Endothelial cell (in vitro differentiated cells): ENCODE measurements at places on chromosomes 3 and 15.

DNA sequence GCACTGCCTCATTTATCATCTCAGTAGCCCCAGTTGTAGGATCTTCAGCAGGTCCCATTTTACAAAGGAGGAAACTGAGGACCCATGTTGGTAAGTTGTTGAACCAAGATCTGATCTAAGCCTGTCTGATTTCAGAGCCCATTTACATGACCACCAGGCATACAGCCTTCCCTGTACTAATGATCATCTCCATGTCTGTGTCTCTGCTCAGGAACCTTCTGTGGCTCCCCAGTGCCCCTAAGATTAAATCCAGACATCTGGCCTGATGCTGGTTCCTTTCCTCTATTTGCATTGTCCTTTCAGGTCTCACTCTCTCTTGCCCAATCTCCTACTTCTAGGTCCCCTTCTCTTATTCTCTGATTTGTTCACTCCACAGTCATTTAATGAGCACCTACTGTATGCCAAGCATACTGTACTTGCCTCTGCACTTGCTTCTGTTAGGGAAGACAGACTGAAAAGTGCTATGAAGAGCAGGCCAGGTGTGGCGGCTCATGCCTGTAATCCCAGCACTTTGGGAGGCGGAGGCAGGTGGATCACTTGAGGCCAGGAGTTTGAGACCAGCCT lies 32.4 kb downstream of the ATP2B2 start:
- DNase-seq: no peak
- peaks cover 6% of the 10 kb centered on the region for H3K27me3 ChIP-seq
- no peak overlapping the region for H3K4me3 ChIP-seq
- H3K27ac ChIP-seq: no peak overlapping the region

- H3K4me3 ChIP-seq: no peak overlapping the region
- H3K36me3 ChIP-seq: peaks cover 7% of the 10 kb centered on the region
- peaks cover 1% of the 10 kb centered on the region for H3K27me3 ChIP-seq
- no peak overlapping the region for H3K27ac ChIP-seq
- peaks cover 9% of the 10 kb centered on the region for H3K4me1 ChIP-seq
- DNase-seq: no peak
These were observed 46.4 kb upstream of the CAPN7 start for GRCh38 chr3:15159501-15160136.

DNA sequence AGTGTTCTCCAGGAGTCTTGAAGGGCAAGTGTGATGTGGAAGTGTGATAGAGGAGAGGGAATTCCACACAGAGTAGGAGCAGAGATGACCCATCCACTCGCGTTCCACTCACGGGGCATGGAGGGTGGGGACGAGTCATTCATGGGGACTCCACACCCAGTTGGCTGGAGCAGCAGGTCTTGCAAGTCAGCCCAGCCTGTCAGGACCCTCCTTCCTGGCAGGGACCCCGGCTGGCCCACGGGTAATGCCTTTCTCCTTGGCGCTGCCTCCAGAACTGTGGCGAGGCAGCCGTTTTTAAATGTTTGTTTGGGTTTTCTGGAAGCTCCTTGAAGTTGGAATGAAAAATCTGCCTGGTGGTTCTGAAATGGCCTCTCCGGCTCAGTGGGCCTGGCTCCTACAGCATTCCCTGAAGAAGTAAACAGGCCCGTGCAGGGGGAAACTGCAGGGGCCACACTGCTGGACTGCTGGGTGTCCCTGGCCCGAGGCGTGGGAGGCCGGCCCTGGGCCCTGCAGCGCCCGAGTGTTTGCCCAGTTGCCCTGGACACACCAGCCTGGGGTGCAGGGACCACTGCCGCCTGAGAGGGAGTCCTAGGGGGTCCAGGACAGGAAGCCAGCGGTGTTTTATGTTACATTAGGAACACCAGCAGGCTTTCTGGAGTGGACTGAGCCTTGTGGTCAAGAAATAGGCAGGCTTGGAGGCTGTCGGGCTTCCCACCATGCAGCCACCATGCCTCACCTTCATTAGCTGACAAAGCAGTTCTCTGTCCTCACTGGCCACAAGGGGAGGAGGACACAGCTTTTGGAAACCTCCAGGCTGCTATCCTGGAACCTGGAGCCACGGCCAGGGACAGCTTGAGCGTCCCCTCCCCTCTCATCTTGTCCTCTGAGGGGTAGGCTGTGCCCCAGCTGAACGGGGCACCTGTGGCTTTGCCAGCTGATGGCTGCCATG lies 61.3 kb downstream of the CEMIP start:
- H3K27me3 ChIP-seq: peaks cover 4% of the 10 kb centered on the region
- H3K27ac ChIP-seq: no peak overlapping the region
- no peak overlapping the region for H3K4me3 ChIP-seq
- no peak for DNase-seq
- no peaks in the 10 kb centered on the region for H3K36me3 ChIP-seq

DNA sequence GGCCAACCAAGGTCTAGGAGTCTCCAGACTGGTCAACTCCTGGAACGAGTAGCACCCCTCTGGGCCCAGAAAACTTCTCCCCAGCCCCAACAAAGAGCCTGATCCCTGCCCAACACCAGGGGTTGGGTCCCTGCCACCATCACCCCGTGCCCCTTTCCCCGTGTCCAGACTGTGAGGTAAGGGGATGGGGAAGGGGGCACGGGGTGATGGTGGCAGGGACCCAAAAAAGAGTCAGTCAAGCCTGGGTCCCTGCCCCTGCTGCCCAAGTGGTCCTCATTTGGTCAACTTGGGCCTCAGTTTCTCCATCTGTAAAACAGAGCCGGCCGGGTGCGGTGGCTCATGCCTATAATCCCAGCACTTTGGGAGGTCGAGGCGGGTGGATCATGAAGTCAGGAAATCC lies 1.1 kb upstream of the NBEAL2 start:
- DNase-seq: no peak
- no peak overlapping the region for H3K27ac ChIP-seq
- peaks cover 21% of the 10 kb centered on the region for H3K27me3 ChIP-seq
- H3K4me3 ChIP-seq: peak overlapping the region; percentile 90

DNA sequence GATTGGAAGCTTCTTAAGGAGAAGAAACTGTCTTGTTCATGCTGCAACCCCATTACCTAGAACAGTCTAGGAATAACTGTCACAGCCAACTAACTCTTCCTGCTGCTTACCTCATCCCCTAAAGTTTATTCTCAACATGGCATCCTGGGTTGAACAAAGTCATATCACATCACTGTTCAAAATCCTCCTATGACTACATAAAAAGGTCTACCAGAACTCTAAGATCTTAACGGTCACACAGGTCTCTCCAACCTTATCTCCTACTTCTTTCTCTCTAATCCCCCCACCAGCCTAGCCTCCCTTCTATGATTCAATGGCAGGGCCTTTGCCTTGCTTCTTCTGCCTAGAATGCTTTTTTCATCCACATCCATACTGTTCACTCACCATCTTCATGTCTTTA lies 69.3 kb downstream of the CLASP2 start:
- H3K27me3 ChIP-seq: peaks cover 6% of the 10 kb centered on the region
- peaks cover 12% of the 10 kb centered on the region for H3K4me1 ChIP-seq
- peaks cover 9% of the 10 kb centered on the region for H3K36me3 ChIP-seq
- H3K4me3 ChIP-seq: no peak overlapping the region
- no peak overlapping the region for H3K27ac ChIP-seq
- no peak for DNase-seq

DNA sequence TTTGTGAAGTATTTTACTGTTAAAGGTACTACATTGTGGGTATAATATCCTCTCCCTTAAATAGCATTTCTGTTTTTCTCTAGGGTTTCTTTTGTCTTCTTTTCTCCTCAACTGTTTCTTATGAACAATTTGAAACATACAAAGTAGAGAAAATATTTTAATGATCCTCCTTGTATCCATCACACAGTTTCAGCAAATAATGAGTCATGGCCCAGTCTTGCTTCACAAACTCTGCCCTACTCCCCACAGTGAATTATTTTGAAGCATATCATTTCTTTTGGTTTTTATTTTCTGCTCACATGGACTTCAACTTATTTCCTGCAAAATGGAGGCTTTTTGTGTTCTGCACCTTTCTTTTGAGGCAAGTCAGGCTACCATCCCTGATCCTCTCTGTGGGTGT lies 6.1 kb upstream of the SCAANT1 start:
- H3K4me1 ChIP-seq: peaks cover 4% of the 10 kb centered on the region
- H3K36me3 ChIP-seq: peaks cover 36% of the 10 kb centered on the region
- H3K27ac ChIP-seq: no peak overlapping the region
- no peak overlapping the region for H3K4me3 ChIP-seq
- no peak for DNase-seq
- no peaks in the 10 kb centered on the region for H3K27me3 ChIP-seq

GRCh38 chr3:197590313-197590962 lies 34.7 kb upstream of the BDH1 start:
- no peaks in the 10 kb centered on the region for H3K27me3 ChIP-seq
- DNase-seq: no peak
- peaks cover 6% of the 10 kb centered on the region for H3K36me3 ChIP-seq
- no peak overlapping the region for H3K4me3 ChIP-seq
- no peak overlapping the region for H3K27ac ChIP-seq

DNA sequence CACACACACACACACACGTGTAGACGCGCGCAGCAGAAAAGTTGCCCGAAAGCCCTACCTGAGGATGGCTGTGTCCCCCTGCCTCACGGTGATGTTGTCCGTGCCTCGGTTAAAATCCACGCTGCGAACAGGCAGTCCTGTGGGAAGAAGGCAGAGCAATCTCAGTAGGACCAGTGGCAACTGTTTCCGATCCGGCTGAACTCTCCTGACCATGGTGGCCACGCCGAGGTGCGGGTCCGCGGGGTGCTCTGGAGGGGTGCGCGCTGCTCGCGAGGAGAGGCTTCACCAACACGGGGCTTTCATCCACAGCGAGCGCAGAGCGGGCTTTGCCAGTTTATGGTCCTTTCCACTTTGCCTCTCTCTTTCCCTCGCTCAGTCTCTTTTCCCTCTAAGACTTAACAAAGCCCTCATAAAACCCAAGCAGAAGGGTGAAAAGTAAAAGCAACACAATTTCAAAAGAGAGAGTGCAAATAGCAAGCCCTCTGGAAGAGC lies 422 bp downstream of the LSAMP start:
- no peaks in the 10 kb centered on the region for H3K36me3 ChIP-seq
- DNase-seq: peak; percentile 16
- H3K4me1 ChIP-seq: peaks cover 9% of the 10 kb centered on the region
- no peak overlapping the region for H3K27ac ChIP-seq

DNA sequence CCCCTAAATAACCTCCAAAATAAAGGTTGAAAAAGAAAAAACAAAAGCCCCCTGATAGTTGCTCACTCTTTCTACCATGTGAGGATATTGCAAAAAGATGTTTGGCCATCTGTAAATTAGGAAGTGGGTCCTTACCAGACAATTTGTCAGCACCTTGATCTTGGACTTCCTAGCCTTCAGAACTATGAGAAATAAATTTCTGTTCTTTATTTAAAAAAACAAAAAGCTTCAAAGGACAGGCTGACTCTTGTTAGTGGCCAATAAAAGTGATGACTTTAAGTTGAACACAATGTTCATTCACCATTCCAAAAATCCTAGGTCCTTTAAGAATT lies 103.5 kb downstream of the CBLB start:
- no peak overlapping the region for H3K27ac ChIP-seq
- DNase-seq: no peak
- H3K4me1 ChIP-seq: no peaks in the 10 kb centered on the region
- H3K4me3 ChIP-seq: no peak overlapping the region
- peaks cover 4% of the 10 kb centered on the region for H3K27me3 ChIP-seq
- H3K36me3 ChIP-seq: peaks cover 41% of the 10 kb centered on the region

DNA sequence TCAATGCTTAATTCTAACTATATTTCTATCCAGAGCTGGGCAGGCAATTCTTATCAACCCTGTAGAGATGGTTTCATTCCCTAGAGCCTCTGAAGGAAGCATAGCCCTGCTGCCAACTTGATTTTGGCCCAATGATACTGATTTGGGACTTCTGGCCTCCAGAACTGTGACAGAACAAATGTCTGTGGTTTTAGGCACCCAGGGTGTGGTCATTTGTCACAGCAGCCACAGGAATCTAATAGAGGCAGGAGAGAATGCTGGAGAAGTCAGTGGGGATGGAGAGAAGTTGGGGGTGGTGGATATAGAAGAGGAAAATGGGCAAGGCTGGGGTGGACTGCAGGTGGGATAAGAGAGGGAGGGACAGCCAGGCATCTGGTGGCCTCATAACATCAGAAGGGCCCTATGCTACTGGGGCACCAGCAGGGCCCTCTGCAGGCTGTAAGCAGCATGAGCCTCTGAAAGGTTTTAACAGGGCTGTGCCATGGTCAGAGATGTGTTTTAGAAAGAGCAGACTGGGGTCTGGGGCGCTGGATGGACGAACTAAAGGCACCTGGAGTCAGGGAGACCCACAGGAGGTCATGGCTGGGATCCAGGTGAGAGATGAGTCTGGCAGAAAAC lies 19.8 kb downstream of the MRPS11 start:
- H3K36me3 ChIP-seq: no peaks in the 10 kb centered on the region
- DNase-seq: no peak
- no peaks in the 10 kb centered on the region for H3K27me3 ChIP-seq

- no peak overlapping the region for H3K27ac ChIP-seq
- no peak overlapping the region for H3K4me3 ChIP-seq
- H3K36me3 ChIP-seq: no peaks in the 10 kb centered on the region
- H3K27me3 ChIP-seq: peaks cover 2% of the 10 kb centered on the region
- H3K4me1 ChIP-seq: no peaks in the 10 kb centered on the region
- no peak for DNase-seq
These were observed 204.8 kb upstream of the TOPAZ1 start for GRCh38 chr3:44036850-44037249.

GRCh38 chr3:3615533-3615932 lies 183.7 kb upstream of the LRRN1 start:
- no peak overlapping the region for H3K27ac ChIP-seq
- no peak overlapping the region for H3K4me3 ChIP-seq
- H3K27me3 ChIP-seq: peaks cover 2% of the 10 kb centered on the region
- no peaks in the 10 kb centered on the region for H3K4me1 ChIP-seq
- peaks cover 3% of the 10 kb centered on the region for H3K36me3 ChIP-seq

- H3K36me3 ChIP-seq: no peaks in the 10 kb centered on the region
- no peak overlapping the region for H3K27ac ChIP-seq
- peaks cover 22% of the 10 kb centered on the region for H3K27me3 ChIP-seq
- no peak overlapping the region for H3K4me3 ChIP-seq
- H3K4me1 ChIP-seq: peaks cover 10% of the 10 kb centered on the region
These were observed 1.1 kb downstream of the ATP10A start for GRCh38 chr15:25862071-25862471.

DNA sequence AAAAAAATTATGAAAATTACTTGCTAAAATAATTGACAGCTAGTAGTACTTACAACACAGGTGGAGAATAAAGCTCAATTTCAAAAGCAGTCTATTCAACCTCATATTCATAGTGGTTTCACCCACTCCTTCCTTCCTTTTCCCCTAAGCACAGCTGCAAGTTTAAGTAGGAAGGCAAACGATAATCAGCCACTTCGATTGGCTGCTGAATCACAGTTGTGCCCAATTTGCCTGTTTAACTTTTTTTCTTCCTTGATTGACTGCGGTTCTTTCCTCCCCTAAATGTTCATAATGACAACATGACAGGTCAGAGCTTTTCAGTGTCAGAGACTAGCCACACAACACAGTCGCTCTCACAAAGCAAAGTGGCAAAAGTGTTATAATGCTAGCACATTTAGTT lies 468.0 kb upstream of the GBE1 start:
- H3K36me3 ChIP-seq: no peaks in the 10 kb centered on the region
- DNase-seq: no peak
- H3K27ac ChIP-seq: no peak overlapping the region
- H3K27me3 ChIP-seq: no peaks in the 10 kb centered on the region
- H3K4me1 ChIP-seq: no peaks in the 10 kb centered on the region
